ENCODE measurements at places on chromosomes 1 and 21.

GRCh38 chr1:6425658-6426057 lies 1.1 kb downstream of the ESPN start:
- no peak for DNase-seq

- DNase-seq: no peak
Observed at GRCh38 chr1:90512441-90512840, 204.7 kb downstream of the BARHL2 start.

GRCh38 chr1:92108631-92109030 lies 28.5 kb downstream of the BTBD8 start:
- no peak for DNase-seq

DNA sequence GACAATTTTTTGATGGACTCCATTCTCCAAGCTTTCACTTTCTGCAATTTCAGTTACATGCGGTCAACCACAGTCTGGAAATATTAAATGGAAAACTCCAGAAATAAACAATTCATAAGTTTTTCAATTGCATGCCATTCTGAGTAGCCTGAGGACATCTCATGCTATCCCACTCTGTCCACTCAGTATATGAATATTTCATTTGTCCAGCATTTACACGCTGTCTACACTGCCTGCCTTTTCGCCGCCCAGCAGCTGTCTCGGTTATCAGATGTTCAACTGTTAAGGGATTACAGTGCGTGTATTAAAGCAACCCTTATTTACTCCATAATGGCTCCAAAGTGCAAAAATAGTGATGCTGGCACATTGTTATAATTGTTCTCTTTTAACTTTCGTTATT lies 116.3 kb downstream of the ADSS2 start:
- no peak for DNase-seq

DNA sequence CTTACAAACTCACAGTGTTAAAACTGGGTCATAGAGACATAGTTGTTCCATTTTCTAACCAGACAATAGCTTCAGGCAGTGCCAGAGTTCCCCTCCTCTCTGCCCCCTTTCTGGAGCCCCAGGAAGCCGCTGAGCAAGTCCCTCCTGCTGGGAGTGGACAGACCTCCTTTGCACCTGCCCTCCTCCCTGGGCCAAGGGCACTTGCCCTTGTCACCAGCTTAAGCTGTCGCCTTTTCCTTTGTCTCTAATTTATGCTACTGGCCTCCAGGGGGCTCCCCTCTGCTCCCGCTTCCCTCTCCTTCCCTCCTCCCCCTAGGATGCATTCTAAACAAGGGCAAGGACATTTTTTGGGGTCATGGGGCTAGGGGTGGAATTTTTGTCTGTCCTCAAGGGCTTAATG lies 182.4 kb downstream of the MIS18A start:
- DNase-seq: peak; percentile 13

GRCh38 chr1:82015444-82015843 lies 214.7 kb downstream of the ADGRL2 start:
- DNase-seq: no peak

- peak; percentile 83 for DNase-seq
Observed at GRCh38 chr21:42258150-42258884, 39.4 kb downstream of the ABCG1 start.

DNA sequence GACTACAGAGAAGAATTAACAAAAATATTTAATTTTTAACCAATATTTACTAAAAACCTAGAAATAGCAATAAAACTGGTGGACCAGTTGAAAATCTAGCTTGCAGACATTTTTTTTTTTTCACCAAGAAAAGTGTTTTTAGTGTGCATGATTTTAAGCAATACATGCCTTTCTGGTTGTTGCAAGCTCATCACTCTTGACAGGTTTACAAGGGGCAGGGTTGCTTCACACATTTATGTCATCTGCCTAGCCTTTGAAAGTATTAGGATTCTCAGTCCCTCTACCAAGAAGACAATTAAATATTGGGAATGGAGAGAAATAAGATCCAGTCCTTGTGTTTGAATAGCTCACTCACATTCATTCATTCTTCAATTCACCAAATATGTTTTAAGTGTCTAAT lies 53.8 kb upstream of the LYPLAL1 start:
- no peak for DNase-seq

- DNase-seq: no peak
Observed at GRCh38 chr1:85584923-85585322, 4.4 kb downstream of the CCN1 start.

GRCh38 chr1:30916296-30916695 lies 7.7 kb upstream of the SDC3 start:
- no peak for DNase-seq

GRCh38 chr1:209513226-209513625 lies 70.3 kb upstream of the CAMK1G start:
- DNase-seq: peak; percentile 56

GRCh38 chr1:232166942-232167341 lies 463.0 kb downstream of the SIPA1L2 start:
- no peak for DNase-seq

DNA sequence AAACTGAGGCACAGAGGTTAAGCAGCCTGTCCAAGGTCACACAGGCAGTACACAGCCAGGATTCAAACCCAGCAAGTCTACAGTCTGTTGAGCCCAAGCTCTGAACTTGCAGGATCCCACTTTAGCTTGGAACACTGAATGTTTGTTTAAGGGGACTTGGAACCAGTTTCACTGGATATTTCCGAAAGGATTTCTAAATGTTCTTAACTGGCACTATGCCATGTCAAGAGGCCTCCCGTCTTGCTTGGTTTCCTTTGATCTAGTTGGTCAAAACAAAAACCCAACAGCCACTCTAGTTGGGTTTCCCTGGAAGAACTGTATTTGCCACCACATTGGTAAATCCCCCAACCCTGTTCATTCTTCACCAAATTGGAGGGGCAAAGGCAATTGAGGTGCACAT lies 317.6 kb upstream of the KAZN start:
- DNase-seq: no peak

DNA sequence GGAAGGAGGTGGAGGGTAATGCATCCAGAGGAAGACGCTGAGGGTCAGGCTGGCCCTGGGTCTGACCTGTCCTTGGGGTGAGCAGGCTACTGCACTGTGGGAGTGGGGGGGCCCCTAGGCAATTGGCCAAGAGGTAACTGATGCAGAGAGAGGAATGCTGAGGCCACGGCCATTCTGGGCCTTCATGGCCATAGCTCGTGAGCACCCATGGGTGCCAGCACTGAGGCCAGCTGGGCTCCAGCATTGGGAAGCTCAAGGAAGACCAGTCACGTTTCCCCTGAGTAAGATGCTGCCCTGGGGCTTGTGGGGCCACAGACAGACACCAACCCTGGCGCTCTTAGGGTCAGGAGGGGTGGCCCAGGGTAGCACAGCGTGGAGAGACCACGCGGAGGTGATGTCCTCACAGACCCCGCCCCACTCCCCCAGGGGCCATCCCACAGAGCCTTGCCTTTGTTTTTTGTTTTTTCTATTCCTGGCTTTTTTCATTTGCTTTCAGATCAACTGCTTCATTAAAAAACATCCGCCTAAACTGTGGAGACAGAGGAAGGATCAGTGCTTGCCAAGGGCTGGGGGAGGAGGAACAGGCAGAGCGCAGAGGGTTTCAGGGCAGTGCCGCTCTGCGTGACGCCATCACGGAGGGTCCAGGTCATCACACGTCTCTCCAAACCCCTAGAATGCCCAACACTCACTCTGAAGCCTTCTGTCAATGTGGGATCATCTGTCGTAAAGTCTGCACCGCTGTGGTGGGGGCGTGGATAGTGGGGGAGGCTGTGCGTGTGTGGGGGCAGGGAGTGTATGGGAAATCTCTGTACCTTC lies 61.1 kb downstream of the SIK1 start:
- DNase-seq: no peak

GRCh38 chr1:7070389-7071029 lies 285.3 kb downstream of the CAMTA1 start:
- peak; percentile 84 for DNase-seq

- DNase-seq: no peak
Observed at GRCh38 chr1:181205901-181206300, 117.4 kb downstream of the IER5 start.

DNA sequence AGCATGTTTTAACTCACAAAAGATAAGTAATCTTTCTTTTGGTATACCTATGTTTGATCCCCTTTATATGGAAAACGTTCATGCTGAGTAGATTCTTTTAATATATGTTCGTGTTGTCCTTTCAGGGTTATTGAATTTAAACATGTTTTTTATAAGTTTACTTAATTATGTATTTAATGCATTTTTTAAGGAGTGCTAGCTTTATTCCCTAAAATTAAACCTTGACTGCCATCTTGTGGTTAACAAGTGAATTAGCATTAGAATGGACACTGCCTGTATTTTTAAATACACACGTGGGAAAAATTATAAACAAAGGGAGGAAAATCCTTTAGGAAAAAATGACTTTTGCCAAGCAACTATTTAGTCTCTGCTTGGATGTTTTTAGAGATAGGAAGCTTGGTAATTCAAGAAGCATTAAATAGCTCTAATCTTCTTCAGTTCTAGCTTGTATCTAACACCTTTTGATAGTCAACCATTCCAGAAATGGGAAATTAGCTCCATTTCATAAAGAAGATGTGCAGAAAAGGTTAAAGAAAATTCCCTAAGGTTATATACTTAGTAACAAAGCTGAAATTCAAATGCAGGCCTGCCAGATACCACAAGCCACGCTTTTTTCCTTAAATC lies 43.0 kb downstream of the UBE2U start:
- DNase-seq: peak; percentile 53
